ENCODE measurements at places on chromosomes 2 and 18. TPM values are rescaled to one million over a fixed set of nuclear protein-coding genes. Genes with fewer than 3 reads are reported as not detected.

GRCh38 chr2:226831266-226831665 is 4.6 kb upstream of the RHBDD1 start:
- no peak for DNase-seq

Gene BBS5
- total RNA-seq, result 3.9 TPM

Gene THUMPD2
- 13.4 TPM for total RNA-seq

Gene APCDD1
- total RNA-seq, result 0.51 TPM

DNA sequence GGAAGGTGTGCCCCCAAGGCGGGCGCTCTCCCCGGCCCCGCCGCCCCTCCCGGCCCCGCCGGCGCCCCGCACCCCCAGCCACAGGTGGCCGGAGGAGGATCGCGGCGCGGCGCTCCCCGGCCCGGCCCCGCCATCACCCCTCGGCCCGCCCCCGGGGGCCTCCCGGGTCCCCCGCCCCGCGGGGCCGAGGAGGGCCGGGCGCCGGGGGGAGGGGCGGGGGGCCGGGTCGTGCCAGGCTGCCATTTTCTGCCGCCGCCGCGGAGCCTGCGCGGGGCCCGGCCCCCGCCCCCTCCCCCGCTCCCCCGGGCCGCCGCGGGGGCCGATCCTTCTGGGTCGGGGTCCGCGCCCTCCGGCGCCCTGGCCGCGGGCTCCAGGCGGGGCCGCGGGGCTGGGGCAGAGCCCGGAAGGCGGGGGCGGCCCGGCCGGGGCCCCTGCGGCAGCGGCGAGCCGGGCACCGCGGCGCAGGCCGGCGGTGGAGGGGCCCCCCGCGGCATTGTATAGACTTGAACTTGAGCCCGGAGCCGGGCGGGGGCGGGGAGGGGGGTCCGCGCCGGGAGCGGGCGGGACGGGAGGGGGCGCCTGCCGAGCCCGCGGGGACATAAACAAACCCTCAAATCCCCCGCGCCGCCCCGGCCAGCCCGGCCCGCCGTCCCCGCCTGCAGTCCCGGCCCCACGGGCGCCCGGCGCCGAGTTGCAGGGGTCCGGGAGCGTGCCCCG is 556 bp downstream of the DNMT3A start:
- no peak for DNase-seq

Measured in Calu3 (cell line).